ENCODE measurements at places on chromosomes 6 and 20.

GRCh38 chr20:59087829-59088433, 45.3 kb upstream of the PRELID3B start:
- peak; percentile 45 for DNase-seq

DNA sequence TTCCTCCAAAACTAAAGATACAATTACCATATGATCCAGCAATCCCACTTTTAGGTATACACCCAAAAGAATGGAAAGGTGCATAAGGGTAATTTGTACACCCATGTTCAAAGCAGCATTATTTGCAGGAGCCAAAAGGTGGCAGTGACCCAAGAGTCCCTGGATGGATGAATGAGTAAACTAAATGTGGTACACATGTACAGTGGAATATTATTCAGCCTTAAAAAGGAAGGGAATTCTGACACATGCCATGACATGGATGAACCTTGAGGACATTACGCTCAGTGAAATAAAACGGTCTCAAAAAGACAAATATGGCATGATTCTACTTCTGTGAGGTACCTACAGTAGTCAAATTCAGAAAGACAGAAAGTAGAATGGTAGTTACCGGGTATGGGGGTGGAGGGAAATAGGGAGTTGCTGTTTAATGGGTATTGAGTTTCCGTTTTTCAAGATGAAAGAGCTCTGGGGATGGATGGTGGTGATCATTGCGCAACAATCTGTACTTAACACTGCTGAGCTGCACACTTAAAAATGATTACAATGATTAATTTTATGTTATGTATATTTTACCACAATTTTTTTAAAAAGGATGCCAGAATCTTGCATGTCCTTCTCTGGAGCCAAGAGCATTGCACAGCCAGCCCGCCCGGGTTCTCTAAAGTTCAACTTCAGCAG, 518.9 kb upstream of the JARID2 start:
- DNase-seq: no peak

- no peak for DNase-seq
These were observed 22.2 kb upstream of the TXLNB start for GRCh38 chr6:139313784-139314545.

DNA sequence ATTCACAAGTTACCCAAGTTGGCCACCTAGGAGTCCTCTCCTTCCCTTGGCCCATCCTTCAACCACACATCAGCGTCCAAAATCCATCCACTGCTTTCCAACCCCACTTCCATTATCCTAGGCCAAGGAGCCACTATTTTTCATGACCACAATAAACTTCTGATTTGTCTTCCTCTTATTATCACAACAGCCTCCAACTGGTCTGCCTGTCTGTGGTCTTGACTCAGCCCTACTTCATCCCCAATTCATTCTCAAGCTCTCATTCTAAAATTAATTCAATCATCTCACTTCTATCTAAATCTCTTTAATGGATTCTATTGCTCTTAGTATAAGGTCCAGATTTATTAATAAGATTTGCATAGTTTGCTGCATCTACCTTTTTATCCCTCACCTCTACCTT, 189.0 kb upstream of the PRDM1 start:
- no peak for DNase-seq

GRCh38 chr6:131061041-131061750, 1.8 kb downstream of the EPB41L2 start:
- no peak for DNase-seq

DNA sequence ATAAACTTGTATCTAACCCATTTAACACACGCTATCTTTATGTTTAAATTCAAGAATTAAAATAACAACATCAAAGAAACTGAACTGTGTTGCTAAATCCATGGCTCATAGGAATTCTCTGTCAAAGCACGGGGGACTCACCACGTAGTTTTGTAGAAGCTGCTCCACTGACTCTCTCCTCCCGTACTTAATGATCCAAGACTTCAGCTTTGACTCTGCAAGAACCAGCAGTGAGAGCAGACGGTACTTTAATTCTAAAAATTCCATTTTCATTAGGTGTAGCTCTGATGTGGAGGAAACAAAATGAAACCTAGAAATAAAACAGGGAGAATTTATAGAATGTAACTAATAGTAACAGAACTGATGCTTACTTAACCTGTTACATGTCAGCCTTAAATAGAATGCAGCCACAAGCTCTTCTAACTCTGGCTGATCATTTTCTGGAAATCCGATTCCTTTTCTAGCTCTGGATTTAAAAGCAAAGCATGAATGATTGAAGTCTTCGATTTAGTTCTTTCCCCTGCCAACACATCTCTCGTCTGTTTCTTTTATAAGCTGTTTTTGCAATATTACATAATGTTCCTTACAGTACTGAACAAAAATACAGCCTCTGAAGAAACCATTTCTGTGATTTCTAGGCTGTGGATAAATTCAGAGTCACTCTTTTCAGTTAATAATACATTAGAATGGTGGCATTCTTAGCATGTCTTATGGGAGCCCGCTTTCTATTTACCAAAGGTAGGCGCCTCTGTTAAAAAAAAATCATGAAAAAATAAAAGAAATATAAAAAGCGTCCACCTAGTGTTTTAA, 165.5 kb downstream of the SYNE1 start:
- no peak for DNase-seq

DNA sequence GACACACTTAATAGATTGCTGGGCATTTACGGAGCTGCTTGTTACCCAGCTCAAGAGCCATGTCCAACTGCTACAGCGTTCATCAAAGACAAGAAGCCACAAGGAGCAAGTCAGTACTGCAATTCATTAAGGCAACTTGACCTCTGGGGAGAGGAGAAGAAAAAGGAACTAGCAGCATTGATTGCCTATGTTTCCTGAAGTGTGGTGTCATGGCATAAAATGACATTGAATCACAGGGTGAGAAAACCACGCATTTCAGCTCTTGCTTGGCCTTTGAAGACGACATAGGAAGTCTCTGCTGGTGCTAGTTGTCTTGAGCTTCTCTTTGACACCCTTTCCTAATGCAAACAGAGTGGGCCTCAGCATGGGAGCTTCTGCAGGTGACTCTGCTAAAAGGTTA, 139.1 kb downstream of the CDH26 start:
- DNase-seq: no peak

GRCh38 chr6:282867-283416, 9.3 kb upstream of the DUSP22 start:
- DNase-seq: no peak

DNA sequence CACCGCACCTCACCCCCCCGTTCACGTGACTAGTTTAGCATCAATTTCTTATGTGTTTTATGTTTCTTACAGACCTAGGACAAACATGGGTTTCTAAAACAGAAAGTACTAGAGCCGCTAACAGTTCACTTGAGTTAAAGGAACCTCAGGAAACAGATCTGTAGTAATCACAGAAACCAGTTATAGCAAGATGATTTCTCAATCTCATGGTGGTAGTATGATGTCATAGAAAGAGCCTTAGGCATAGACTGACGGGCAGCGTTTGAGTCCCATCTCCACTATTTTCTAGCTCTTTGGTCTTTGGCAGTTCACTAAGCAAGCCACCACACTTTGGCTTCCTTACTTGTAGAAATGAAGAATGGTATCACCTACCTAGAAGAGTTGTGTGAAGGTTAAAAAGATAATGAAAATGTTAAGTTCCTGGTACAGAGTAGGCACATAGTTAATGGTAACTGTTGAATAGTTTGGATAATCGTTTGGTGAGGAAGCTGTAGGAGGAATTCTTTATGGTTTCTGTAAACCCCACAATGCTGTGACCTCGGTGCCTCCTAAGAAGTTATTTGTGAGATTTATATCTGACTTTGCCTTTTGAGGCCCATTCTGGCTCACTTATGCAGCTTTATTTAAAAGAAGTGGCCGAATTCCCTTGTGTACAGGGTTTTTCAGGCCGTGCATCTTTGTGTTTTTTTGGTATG, 21.3 kb downstream of the CTNNBL1 start:
- DNase-seq: no peak

DNA sequence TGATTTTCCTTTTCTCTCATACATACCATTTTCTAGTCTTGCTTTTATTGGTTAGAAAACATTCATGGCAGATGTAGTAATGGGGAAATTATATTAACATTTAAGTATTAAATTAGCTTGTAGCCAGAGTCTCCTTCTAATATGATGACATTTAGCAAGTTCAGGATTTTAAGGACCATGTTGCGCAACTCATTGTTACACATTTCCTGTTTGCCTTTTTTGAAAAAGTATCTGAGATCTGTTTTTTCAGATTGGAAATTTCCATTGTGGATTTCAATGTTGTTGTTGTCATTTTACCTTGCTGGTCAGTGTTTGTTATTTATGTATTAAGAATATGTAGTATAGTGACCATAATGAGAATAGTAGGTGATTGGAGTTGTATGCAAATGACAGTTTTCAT, 38.7 kb downstream of the CDKAL1 start:
- no peak for DNase-seq
